AG04450 (cell line): ENCODE measurements at places on chromosomes 2 and 18. TPM values are rescaled to one million over a fixed set of nuclear protein-coding genes. Genes with fewer than 3 reads are reported as not detected.

- DNase-seq, result no peak
Observed at GRCh38 chr2:63983986-63984605, 35.1 kb downstream of the VPS54 start.

DNA sequence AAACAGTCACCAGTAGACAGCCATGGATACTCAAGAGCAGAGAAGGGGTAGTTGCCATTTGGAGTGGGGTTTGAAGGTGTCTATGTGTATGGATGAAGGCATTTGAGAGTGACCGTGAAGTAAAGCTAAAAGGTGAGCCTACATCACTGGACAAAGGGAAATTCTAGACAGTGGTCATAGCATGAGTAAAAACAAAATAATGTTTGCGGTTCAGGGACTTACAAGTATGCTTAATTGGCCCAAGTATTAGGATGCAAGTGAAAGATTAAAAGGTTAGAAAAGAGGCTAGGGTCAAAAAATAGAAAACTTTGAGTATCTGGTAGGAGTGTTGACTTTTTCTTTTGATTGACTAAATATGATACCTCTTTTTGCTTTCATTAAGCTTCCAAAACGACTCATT lies 238.1 kb upstream of the SLC8A1 start:
- DNase-seq, result no peak

DNA sequence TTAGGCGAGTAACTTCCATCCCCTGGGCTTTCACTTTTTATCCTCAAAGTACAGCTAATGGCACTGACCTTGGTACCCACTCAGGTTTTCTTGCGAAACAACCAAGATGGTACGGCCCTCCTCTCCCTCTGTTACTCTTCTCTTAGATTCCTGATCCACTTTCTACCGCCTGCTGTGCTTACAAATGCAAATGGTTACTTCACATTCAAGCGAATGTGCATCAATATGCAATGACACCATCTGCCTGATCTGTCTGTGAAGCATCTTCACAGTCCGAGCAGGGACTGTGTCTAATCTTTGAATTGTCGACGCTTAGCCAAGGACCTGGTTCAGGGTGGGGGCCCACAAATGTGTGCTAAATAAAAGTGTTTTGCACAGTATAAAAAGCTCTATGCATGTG lies 112.2 kb downstream of the TRIB2 start:
- no peak for DNase-seq

- no peak for DNase-seq
Observed at GRCh38 chr2:85773692-85774091, 19.9 kb downstream of the ATOH8 start.

- peak; percentile 32 for DNase-seq
Observed at GRCh38 chr2:9752441-9753275, 90.6 kb upstream of the TAF1B start.

DNA sequence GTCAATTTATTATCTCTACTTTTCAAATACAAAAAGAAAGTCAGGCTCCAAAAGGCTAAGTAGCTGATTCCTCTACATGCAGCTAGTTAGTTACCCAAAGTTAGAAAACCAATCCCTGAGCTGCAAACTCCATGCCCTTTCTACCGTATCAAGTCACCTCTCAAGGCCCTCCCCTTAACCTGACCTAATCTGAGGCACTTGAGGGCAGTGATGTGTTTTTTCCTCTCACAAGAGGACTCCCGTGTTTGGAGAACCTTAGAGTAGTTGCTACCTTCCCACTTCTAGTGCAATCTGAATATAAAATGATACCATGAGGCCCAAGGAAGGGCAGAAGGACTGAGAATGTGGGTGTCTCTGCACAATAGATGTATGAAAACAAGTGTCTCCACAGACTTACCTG lies 907.9 kb upstream of the CELF4 start:
- DNase-seq, result no peak

DNA sequence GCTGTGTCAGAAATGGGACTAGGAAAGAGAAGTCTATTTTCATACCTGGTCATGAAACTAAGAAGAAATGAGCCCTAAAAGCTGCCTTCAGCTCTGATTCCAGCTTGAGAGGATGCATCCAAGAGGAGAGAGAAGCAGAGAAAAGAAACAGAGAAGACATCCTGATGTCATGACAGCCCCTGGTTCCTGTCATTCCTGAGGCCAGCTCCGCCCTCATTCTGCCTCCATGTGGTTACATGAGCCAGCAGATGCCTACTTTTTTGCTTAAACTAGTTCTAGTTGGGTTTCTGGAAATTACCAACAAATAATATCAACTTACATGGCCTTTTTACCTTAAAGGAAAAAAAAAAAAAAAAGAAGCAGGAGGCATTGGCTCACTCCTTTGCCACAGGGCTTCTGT lies 14.1 kb upstream of the ACKR3 start:
- DNase-seq, result no peak

DNA sequence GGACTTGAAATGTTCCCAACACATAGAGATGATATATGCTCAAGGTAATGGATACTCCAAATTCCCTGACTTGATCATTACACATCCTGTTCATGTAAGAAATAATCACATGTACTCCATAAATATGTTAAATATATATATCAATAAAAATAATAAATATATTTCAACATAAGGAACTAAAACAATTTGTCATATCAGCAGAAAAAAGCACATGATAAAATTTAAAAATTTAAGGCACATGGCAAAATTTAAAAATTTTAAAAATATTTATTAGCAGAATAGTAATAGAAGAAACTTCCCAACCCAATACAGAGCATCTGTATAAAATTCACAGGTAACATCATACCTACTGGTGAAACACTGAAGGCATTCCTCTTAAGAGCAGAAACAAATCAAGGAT lies 109.6 kb upstream of the KYNU start:
- no peak for DNase-seq

GRCh38 chr2:28432362-28432761 lies 39.7 kb downstream of the FOSL2 start:
- DNase-seq, result no peak

ASTL gene
- not detected in 2 replicates for polyA plus RNA-seq

SERPINB3 gene
- polyA plus RNA-seq, result not detected in 2 replicates

TXNDC2 gene
- 0.06 TPM in 2 replicates for polyA plus RNA-seq

CYS1 gene
- polyA plus RNA-seq, result 0.12 and 0.24 TPM in 2 replicates

SLC30A3 gene
- polyA plus RNA-seq, result 0.04 and 0.07 TPM in 2 replicates
